Right ventricle myocardium superior (tissue), 1 donor: ENCODE measurements at places on chromosomes 5 and 9.

- DNase-seq, result no peak
Observed at GRCh38 chr9:113909421-113909820, 33.3 kb downstream of the ZNF618 start.

DNA sequence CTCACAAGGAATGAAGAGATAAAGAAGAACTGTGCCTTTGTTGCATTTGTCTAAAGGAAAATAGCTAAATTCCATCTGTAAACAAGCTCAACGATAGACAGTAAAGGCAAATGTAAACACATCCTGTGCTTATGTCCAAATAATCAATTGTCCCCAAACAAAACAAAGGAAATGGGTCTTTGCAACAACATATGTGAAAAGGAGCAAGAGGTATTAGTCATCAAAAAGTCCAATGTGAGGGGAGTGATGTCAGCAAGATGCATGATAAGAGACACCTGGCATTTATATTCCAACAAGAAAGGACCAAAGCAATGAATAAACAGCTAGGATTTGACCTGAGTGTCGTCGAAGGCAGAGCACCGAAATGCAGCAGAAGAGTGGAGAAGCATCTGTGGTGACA is 209.1 kb downstream of the ASTN2 start:
- DNase-seq, result no peak

DNA sequence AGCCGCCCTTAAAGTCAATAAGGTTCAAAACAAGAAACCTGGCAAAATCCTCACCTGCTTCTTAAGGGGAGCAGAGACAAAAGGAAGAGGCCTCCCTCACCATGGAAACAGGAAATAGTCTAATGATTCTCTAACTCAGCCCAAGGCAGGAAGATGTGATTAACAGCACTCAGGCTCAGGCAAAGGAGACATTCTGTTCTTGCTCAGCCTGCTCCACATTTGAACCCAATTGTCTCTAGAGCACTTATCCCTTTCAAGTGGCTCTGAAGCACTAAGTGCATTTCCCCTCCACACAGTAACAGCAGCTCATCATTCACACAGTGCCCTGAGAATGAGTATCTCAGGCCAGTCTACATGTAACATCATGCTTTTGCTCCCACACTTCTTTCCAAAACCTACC is 72.3 kb downstream of the NIPSNAP3B start:
- DNase-seq, result no peak

GRCh38 chr5:59188419-59189225 is 605.7 kb downstream of the RAB3C start:
- DNase-seq, result peak; percentile 84

DNA sequence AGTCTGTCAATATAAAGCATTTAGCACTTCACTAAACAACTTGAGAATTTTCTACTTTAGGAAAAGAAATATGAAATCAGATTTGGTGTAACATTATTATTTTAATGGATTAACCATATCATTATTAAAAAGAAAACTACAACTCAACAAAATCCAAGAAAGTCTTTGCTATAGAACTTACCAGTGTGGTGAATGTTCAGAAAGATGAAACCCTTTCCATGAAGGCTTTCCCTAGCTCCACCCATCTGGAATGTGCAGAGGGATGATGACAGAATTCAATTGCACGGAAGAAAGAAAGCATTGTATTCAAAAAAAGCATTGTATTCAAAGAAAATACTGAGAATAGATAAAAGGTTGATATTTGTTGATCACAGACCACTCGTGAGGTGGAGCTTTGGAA is 328.6 kb upstream of the NUDT12 start:
- DNase-seq, result no peak

- DNase-seq, result no peak
Observed at GRCh38 chr5:179421144-179421901, 76.1 kb upstream of the ADAMTS2 start.

GRCh38 chr5:128469912-128470311 is 68.1 kb downstream of the FBN2 start:
- DNase-seq, result no peak

DNA sequence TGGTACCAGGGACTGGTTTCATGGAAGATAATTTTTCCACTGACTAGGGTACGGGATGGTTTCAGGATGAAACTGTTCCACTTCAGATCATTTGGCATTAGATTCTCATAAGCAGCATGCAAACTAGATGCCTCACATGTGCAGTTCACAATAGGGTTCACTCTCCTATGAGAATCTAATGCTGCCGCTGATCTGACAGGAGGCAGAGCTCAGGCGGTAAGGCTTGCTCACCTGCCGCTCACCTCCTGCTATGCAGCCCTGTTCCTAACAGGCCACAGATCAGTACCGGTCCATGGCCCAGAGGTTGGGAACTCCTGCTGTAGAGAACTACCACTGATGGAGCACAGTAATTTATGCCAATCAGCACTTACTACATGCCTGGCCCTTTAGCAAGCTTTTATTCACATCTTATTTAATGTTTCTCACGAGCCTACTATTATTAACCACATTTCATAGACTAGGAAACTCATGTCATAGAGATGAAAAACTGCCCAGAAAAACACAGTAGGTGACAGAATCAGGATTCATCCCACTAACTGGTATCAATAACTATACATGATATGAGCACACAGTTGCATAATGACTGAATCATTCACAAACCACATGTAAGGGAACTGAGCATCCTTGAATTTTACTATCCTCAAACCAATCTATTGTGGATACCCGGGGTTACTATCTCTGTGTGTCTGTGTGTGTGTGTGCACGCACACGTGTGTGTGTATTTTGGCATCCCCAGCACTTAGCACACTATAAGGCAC is 46.5 kb downstream of the SVEP1 start:
- no peak for DNase-seq

DNA sequence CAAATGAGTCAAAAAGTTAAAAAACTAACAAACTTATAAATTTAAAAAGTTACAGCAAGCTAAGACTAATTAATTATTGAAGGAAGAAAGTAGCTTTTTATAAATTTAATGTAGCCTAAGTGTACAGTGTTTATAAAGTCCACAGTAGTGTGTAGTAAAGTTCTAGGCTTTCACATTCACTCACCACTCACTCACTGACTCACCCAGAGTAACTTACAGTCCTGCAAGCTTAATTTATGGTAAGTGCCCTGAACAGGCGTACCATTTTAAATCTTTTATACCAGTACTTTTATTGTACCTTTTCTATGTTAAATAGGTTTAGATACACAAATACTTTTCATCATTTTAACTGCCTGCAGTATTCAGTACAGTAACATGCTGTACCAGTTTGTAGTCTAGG is 80.0 kb upstream of the C9orf72 start:
- no peak for DNase-seq

DNA sequence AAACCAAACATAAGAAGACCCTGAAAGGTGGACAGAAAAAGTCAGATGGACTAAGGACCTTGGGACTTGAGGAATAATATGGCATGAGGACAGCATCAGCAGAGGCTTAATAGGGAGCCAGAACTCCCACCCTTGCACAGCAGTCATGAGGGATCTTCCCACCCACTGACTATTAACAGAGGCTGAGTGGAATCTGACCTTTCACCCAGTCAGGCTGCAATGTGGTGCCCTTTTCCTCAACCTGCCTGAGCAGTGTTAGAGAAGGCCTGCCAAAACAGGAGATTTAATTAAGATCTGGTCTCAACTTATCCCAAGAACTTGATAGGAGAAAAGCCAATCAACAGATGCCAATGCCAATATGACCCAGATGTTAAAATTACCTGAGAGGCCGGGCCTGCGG is 481.9 kb downstream of the KDM4C start:
- no peak for DNase-seq

- DNase-seq, result peak; percentile 66
Observed at GRCh38 chr9:101486693-101487442, 46.8 kb upstream of the RNF20 start.

DNA sequence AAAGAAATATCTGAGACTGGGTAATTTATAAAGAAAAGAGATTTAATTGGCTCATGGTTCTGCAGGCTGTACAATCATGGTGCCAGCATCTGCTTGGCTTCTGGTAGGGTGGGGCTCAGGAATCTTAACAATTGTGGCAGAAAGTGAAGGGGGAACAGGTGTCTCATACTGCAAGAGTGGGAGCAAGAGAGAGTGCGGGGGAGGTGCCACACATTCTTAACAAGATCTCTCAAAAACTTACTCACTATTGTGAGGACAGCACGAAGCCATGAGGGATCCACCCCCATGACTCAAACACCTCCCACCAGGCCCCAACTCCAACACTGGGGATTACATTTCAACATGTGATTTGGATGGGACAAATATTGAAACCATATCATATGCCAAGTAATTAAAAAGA is 70.1 kb upstream of the PANK3 start:
- DNase-seq, result no peak

GRCh38 chr5:174724484-174725260 is at the start of gene MSX2:
Gene MSX2, plus strand, starts transcription at chr5:174724582. Its CDS starts 78 bp downstream, at chr5:174724660.
- DNase-seq, result peak; percentile 94

DNA sequence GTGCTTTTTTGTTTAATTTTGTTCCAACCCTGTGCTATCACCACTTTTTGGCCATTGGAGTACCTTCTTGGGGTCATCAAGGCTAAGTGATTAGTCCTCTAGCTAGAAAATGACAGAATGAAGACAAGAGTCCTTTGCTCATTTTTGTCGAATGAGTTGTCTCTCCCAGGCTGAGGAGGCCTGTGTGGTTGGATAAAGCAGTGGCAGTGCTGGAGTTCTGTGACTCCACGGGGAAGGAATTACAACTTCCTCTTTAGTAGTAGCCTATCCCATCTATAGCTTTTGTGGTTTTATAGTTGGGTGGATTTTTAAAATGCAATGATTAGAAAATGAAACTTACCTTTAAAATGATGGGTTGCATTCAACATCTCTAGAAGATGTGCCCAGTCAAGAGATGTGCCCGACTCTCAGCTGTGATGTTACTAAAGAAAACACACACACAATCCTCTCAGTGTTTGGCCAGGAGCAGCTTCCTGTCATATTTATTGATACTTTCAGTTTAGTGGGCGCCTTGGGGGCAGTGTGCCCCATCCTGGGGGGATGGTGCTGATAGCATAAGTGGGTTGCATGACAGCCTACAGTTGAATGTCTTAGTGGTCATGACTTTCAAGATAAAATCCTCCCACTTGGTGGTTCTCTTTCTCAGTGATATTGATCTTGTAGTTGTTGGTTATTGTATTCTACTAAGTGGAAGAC is 11.9 kb downstream of the OTULINL start:
- no peak for DNase-seq

DNA sequence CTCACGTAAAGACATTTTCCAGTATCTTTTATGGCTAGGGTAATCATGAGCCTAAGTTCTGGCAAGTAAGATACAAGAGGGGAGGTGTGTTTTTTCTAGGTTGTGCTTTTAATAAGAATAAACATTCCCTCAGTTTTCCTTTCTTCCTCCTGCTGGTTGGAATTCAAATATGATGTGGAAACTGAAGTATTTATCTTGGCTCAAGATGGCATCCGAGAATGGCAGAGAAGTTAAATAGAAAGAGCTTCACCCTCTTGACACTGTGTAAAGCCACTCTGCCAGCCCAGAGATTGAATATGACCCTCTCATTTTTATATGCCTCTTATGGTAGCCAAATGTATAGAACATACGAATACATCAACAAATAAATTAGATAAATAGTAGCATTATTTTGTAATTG is 438.4 kb downstream of the ISL1 start:
- DNase-seq, result no peak

GRCh38 chr5:79297661-79298060 is 61.7 kb downstream of the JMY start:
- DNase-seq, result no peak

GRCh38 chr5:139690064-139690802 is 42.1 kb downstream of the CXXC5 start:
- no peak for DNase-seq

- DNase-seq, result peak; percentile 94
Observed at GRCh38 chr9:137550231-137550621, at the start of gene PNPLA7. Gene PNPLA7, minus strand, starts transcription at chr9:137550402. Its CDS starts 205 bp downstream, at chr9:137550197.

DNA sequence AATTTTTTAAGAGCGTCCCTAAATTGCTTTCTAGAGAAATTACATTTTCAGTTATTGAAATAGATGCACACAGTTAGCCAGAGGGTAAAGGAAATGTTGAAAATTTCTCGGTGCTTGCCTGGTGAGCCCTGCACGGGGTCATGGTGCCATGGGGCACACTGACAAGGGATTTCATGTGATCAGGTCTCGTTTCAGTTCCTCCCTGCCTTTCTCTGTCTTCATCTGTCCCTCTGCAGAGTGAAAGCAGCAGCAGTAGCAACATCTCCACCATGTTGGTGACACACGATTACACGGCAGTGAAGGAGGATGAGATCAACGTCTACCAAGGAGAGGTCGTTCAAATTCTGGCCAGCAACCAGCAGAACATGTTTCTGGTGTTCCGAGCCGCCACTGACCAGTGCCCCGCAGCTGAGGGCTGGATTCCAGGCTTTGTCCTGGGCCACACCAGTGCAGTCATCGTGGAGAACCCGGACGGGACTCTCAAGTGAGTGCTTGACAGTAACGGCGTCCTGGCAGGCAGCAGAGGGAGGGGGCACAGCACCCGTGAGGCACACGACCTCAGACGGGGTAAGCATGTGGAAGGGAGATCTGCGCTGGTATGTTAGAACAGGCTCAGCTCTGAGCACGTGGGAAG is 89.1 kb upstream of the OTULINL start:
- DNase-seq, result no peak

DNA sequence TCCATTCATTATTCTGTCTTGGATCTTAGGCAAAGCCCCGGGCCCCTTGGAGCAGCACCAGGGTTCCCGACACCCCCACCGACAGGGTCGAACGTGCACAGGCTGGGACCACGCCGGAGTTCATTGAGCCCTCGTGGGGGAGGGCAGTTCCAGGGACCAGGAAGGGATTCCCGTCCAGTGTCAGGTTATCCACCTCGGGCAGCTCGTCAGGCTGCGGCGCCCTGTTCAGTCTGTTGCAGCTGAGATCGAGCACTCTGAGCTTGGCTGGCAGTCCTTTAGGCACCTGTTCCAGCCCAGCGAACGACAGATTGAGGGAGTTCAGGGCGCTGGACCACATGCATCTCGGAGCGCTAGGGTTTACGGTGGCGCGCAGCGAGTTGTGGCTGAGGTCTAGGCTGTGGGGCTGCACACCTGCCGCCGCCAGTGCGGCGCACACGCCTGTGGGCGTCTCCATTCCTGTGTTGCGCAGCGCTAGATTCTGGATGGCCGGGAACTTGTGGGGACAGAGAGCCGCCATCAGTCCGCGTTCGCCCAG is 1.1 kb downstream of the CD14 start:
- DNase-seq, result peak; percentile 42

- no peak for DNase-seq
Observed at GRCh38 chr5:54388811-54389210, 66.7 kb upstream of the HSPB3 start.

DNA sequence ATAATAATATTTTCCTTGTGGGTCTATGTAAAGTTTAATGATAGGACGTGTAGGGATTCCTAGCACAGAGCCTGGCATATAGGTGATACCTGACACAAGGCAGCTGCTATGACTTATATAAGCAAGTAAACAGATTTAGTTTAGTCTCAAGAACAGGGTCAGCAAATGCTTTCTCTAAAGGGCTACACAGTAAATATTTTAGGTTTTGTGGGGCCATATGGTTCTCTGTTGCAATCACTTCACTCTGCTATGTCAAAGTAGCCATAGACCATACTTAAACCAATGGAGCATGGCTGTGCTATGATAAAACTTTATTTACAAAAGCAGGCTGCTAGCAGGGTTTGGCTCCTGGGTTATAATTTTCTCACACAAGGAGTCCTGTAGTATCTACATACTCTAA is 204.8 kb upstream of the KLF4 start:
- no peak for DNase-seq
